ENCODE measurements at places on chromosomes 13 and 19. TPM values are rescaled to one million over a fixed set of nuclear protein-coding genes. Genes with fewer than 3 reads are reported as not detected.
A peak's percentile ranks its signal among the peaks of the same experiment; 100 is the strongest.

GRCh38 chr13:103140001-103140671 lies 73.9 kb upstream of the SLC10A2 start:
- no peak for DNase-seq
- H3K36me3 ChIP-seq: no peaks in the 10 kb centered on the region
- no peak overlapping the region for H3K4me3 ChIP-seq
- H3K4me1 ChIP-seq: no peaks in the 10 kb centered on the region

Gene PSG7
- total RNA-seq: not detected

GRCh38 chr13:85841427-85841826 lies 42.2 kb upstream of the SLITRK6 start:
- H3K4me1 ChIP-seq: no peaks in the 10 kb centered on the region
- DNase-seq: no peak
- H3K4me3 ChIP-seq: no peak overlapping the region
- no peak overlapping the region for H3K27ac ChIP-seq

DNA sequence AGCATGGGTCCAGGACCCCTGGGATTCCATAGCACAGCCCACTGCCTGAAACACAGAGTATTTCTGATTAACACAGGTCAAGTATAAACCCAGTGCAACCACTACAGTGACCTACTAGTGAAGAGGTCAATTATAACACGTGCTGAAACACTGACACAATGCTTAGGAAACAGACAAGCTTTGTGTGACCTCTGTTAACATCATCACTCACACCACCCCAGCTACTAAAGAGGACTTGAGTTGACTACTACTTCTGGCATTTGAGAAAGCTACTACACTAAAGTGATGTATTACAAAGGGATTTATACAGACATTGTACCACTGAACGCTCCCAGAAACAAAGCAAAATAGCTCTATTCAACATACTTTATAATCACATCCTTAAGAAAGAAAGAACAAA lies 1935.9 kb upstream of the PCDH20 start:
- H3K4me1 ChIP-seq: no peaks in the 10 kb centered on the region
- no peaks in the 10 kb centered on the region for H3K36me3 ChIP-seq
- no peak for DNase-seq
- no peak overlapping the region for H3K27ac ChIP-seq
- H3K4me3 ChIP-seq: no peak overlapping the region
- H3K27me3 ChIP-seq: no peaks in the 10 kb centered on the region

Gene IGFL3
- not detected for total RNA-seq

Gene CGB1
- not detected for total RNA-seq

Gene FAAP24
- 2.3 TPM for total RNA-seq

Gene PCP2
- total RNA-seq: 2.1 TPM

Gene CEACAM7
- total RNA-seq: 0.37 TPM

GRCh38 chr19:53246498-53246897 lies 8.2 kb downstream of the ZNF677 start:
- H3K4me1 ChIP-seq: no peaks in the 10 kb centered on the region
- no peaks in the 10 kb centered on the region for H3K27me3 ChIP-seq
- no peak overlapping the region for H3K27ac ChIP-seq

- no peaks in the 10 kb centered on the region for H3K27me3 ChIP-seq
- peak; percentile 22 for DNase-seq
- peaks cover 10% of the 10 kb centered on the region for H3K4me1 ChIP-seq
- H3K36me3 ChIP-seq: no peaks in the 10 kb centered on the region
- no peak overlapping the region for H3K27ac ChIP-seq
- no peak overlapping the region for H3K4me3 ChIP-seq
Observed at GRCh38 chr13:98540476-98540875, 36.4 kb downstream of the STK24 start.

DNA sequence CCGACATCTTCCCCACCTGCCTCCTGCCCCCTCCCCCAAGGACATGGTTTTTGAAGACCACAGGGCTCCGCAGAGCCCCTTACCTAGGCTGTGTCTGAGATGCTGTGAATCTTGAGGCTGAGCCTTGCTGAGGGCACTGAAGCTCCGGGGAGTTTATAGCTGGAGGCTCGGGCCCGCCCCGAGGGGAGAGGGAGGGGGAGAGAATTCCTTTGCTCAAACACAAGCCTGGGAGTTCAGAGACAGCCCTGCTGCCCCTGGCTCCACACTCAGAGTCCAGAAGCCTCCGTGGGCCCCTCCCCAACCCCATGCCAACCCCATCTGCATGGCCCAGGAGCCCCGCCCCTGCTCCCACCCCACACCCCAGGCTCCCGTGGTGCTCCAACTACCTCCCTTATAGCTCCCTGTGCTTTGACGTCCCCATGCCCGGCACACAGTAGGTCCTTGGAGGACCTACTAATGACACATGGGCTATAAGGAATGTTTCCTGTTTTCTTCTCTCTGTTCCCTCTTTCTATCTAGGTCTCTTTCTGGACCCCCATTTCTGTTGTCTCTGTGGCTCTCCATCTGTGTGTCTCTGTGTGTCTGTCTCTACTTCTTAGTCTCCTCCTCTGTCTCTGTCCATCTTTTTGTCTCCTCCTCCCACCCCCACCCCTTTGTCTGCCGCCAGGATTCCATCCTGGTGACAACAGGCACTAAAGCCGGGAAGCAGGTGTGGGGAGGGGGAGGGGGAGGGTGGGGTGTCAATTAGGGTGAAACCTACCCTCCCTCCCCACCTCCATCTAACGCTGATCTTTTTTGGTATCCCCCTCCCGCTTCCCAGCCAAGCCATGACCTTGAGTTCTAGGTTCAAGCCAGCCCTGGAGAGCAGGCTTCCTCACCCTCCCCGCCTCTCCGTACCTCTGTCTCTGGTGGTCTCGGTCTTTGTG lies at the start of gene TNNT1:
TNNT1 (minus strand) TSS at position 129 of the 926 bp plus-strand sequence. CDS start 2,049 bp downstream, outside the sequence.
- no peaks in the 10 kb centered on the region for H3K4me1 ChIP-seq
- H3K27ac ChIP-seq: no peak within 1 kb of the TSS
- no peaks in the 10 kb centered on the region for H3K36me3 ChIP-seq
- H3K27me3 ChIP-seq: peaks cover 41% of the 10 kb centered on the region

Gene FCGBP
- total RNA-seq: 49.5 TPM

- H3K4me1 ChIP-seq: no peaks in the 10 kb centered on the region
- no peak for DNase-seq
Observed at GRCh38 chr13:44971656-44972595, 17.3 kb downstream of the NUFIP1 start.

GRCh38 chr13:99559560-99559959 lies 58.3 kb downstream of the TM9SF2 start:
- no peaks in the 10 kb centered on the region for H3K27me3 ChIP-seq
- H3K4me3 ChIP-seq: no peak overlapping the region
- no peak overlapping the region for H3K27ac ChIP-seq
- H3K4me1 ChIP-seq: no peaks in the 10 kb centered on the region

Gene FUT3
- total RNA-seq: 31.4 TPM

DNA sequence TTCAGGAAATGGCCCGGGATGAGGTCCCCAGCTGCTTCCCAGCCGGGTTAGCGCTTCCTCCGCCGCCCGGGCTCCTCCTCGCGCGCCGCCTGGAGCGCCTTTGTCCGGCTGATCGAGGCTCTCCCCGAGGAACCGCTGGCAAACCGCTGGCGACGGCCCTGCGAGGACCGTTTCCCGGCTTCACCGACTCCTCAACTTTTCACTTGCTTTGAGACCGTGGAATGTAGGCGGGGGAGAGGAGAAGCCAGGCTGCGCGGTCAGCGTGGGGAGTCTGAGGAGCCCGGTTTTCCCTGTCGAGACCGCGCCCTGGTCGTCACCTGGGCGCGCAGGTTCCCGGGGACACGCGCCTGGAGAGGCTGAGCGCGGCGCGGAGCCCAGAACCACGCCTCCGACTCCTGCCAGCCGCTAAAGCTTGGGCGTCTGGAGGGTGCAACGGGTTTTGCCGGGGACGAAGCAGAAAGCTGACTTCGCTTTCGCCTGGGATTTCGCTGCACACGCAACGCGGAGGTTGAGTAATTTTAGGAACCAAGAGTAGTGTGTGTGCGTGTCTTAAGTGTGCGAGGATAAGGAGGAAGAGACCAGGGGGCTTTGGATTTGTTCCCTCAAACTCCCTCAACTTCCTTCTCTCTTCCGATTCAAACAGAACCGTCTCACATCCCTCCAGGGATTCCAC lies 7.3 kb upstream of the DGKH start:
- peak overlapping the region; percentile 78 for H3K27ac ChIP-seq
- H3K4me1 ChIP-seq: no peaks in the 10 kb centered on the region
- peak; percentile 55 for DNase-seq
- peaks cover 10% of the 10 kb centered on the region for H3K27me3 ChIP-seq
- H3K36me3 ChIP-seq: no peaks in the 10 kb centered on the region

DNA sequence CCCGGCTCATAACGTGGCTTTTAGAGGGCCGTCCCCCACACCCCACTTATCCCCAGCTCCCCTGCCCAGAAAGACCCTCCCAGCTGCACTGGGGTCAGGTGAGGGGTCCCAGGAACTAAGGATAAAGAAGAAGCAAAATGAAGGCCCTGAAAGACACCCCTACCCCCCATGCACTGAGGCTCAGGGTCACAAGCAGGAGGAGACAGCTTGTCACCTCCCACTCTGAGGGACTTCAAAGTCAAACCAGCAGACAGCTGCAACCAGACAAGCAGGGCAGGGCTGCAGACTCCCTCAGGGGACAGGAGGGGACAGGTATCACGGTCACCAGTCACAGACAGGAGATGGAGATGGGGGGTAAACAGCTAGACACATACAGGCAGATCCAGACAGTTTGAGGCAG lies 6.1 kb upstream of the NANOS3 start:
- no peaks in the 10 kb centered on the region for H3K4me1 ChIP-seq
- no peak overlapping the region for H3K4me3 ChIP-seq
- DNase-seq: no peak
- H3K27ac ChIP-seq: no peak overlapping the region
- peaks cover 11% of the 10 kb centered on the region for H3K27me3 ChIP-seq

Gene KLK14
- total RNA-seq: 3.9 TPM

Gene KASH5
- total RNA-seq: 2.9 TPM

DNA sequence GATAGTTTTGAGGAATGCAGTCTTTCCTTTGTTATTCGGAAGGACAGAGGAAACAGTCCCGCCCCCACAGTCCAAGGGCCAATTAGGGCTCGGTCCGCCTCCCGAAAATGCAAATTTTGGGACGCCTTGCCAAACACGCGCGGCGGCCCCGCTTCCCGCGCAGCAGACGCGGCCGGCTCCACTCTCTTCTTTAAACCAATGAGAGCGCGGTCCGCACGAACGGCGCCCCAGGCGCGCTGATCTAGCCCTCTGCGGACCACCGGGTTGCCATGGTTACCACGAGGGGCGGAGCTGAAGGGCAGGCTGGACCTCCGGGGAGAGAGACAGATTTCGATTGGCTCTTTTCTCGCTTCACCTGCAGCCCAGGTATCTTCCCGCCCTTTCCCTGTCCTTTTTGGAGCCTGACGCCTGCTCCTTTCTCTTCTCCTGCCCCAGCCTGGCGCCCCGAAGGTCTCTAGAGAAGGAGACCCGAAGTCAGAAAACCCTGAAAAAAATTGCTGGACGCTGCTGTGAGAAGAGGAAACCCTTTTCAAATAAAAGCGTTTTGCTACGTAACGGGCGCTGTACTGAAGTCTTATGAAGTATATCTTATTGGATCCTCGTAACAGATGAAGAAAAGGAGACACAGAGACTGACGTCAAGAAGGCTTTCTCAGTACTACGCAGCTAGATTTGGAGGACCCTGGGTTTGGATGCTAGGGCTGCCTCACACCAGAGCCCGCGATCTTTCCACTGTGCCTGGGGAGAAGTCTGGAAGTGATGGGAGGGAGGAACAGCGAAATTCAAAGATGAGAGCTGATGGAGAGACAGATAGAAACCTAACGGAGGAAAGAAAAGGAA lies 2.0 kb downstream of the PTH2 start:
- no peak overlapping the region for H3K27ac ChIP-seq
- peaks cover 75% of the 10 kb centered on the region for H3K27me3 ChIP-seq
- peak; percentile 85 for DNase-seq

DNA sequence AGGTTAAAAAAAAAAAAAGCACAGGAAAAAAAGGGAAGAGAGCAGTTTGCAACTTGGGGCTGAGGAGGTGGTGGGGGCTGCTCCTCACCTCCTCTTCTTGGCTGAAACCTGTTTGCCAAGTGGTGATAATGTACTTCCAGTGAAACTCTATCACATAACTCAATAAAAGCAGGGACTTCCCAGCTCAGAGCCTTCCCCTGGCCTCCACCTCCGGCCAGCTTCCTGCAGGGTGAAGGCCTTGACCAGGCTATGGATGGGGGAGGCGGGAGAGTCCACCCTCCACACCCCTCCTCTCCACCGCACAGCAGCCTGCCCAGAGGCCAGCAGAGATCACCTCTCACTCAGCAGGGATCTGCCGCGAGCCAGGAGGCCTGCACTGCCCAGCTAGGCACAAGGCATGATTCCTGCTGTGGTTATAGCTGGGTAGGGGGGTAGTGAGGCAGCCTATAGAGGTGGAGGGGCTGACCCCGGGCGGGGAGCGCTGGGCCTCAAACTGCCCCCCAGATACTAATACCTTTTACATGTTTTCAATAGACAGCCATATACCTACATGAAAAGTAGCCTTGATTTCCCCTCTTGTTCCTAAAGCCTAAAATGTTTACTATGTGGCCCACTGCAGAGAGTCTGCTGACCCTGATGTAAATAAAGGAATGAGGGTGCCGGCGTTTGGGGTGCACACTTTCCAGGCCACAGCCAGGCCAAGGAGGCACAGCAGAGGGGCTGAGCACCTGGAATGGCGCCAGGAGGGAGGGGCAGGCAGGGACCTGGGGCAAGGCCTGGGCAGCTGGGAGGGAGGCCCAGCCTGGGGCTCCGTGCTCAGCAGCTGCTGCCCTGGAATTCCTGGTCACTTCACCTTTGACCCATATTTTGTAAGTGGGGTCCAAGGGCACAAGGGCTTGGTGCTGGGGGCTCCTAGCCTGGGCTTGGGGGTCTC lies 10.3 kb downstream of the ZNF787 start:
- H3K36me3 ChIP-seq: no peaks in the 10 kb centered on the region
- peak; percentile 69 for DNase-seq

Gene NMRK2
- total RNA-seq: not detected

DNA sequence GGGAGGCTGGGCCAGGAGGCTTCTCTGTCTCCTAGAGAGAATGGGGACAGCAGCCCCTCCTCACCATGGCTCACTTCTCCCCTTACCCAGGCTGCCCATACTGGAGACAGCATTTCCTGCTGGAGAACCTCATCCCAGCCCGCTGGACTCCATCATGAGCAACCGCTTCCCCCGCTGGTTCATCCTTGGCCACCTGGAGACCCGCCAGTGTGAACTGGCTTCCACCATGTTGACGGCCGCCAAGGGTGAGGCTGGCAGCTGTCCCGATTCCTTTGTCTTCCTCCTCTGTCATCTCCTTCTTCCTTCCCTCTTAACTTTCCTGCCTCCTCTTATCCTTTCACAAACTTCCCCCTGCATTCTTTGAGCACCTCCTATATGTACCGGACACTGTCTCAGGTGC lies 28.0 kb downstream of the ZSWIM4 start:
- no peaks in the 10 kb centered on the region for H3K27me3 ChIP-seq
- H3K36me3 ChIP-seq: peaks cover 11% of the 10 kb centered on the region
- H3K4me3 ChIP-seq: no peak overlapping the region
- DNase-seq: no peak
- H3K27ac ChIP-seq: no peak overlapping the region

All from lung (tissue), 17 donors.